ENCODE measurements at places on chromosomes 4 and X.
A peak's percentile ranks its signal among the peaks of the same experiment; 100 is the strongest.

- DNase-seq: no peak
Measured at GRCh38 chr4:180695851-180696250, 1547.4 kb upstream of the TENM3 start.

GRCh38 chr4:48588230-48589097, 98.4 kb downstream of the ZAR1 start:
- DNase-seq: no peak

GRCh38 chr4:153781717-153782416, 7.0 kb downstream of the SFRP2 start:
- DNase-seq: no peak

GRCh38 chrX:111467896-111468295, 43.5 kb upstream of the SERTM2 start:
- DNase-seq: no peak

- DNase-seq: no peak
Measured at GRCh38 chrX:119017077-119017476, 42.7 kb downstream of the LONRF3 start.

DNA sequence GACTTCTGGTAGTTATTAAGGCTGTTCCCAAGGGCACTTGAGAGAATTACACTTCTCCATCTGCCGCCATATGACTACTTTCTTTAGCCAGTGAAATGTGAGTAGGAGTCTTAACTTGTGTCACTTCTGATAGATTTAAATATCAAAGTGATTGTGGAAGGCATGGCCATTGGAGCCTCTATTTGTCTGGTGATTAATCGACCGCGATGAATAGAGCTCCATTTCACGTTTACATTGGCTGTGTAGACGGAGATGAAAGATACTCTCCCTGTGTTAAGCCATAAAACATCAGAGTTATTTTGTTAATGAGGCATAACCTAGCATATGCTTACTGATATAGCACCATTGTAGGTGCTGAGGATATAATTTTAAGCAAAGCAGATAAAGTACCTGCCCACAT, 852.4 kb downstream of the CCSER1 start:
- no peak for DNase-seq

- peak; percentile 13 for DNase-seq
Measured at GRCh38 chrX:106999002-106999975, 723 bp downstream of the MORC4 start.

GRCh38 chr4:37464373-37465128, 220.0 kb downstream of the NWD2 start:
- DNase-seq: no peak

- DNase-seq: no peak
Measured at GRCh38 chr4:113094802-113095201, 45.3 kb downstream of the ANK2 start.

GRCh38 chr4:70746179-70746839, 24.5 kb downstream of the RUFY3 start:
- DNase-seq: no peak

- DNase-seq: no peak
Measured at GRCh38 chrX:69503782-69504625, at the start of gene NALF2. NALF2 (plus strand) TSS chrX:69504326; CDS start chrX:69505283, 957 bp downstream.

DNA sequence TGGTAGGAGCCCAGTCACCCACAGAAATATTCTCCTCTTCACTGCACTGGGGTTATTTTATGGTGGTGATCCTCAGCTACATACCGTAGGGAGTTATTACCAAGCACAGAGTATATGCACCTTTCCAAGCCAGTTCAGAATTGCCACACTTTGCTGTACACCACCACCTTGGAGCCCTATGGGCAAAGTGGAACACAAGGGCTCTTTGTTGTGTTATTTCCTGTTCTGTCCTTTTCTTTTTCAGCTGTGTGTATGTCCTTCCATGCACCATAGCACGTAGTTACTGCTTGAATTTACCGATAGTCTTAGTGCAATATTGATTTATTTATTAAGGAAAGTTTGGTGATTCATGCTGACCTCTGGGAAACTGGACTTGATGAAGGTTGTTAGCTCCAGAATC, 8.3 kb downstream of the RNF128 start:
- no peak for DNase-seq

- no peak for DNase-seq
Measured at GRCh38 chr4:14768449-14768848, 233.8 kb upstream of the CPEB2 start.

DNA sequence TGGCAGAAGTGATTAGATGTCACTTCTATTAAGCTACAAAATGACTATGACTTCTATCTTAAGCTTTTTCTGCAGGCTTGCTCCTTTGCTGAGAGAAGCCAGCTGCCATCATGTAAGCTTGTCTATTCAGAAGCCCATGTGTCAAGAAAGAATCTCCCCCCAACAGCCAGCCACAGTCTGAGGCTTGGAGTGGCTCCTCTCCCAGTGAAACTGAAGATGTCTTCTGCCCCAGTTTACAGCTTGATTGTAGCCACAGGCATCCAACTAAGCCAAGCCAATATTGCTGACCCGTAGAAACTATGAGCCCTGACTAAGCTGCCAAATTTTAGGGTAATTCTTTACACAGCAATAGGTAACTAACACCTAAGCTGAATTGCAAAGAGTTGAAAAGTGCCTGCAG, 26.7 kb upstream of the SLC10A7 start:
- DNase-seq: no peak

DNA sequence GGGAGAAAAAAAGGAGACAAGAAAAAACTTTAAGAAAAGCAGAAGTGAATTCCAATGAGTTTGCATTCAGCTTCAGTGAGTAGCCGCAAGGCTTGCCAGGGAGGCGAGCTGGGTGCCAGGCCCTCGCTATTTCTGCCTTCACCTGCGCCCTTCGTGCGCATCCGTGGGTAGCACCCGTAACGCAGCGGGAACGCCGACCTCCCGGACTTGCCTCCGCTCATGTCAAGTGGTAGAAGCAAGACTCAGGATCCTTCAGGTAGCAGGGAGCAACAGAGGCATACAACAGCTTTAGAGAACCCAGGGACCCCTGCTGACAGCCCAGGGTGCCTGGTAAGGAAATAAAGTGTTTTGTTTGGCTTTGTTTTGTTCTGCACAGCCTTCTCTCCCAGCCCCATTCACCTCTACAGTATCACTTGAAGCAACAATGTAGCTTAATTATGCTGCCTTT, 140.0 kb upstream of the BCOR start:
- no peak for DNase-seq

GRCh38 chrX:114087543-114087942, 496.3 kb upstream of the HTR2C start:
- DNase-seq: no peak

DNA sequence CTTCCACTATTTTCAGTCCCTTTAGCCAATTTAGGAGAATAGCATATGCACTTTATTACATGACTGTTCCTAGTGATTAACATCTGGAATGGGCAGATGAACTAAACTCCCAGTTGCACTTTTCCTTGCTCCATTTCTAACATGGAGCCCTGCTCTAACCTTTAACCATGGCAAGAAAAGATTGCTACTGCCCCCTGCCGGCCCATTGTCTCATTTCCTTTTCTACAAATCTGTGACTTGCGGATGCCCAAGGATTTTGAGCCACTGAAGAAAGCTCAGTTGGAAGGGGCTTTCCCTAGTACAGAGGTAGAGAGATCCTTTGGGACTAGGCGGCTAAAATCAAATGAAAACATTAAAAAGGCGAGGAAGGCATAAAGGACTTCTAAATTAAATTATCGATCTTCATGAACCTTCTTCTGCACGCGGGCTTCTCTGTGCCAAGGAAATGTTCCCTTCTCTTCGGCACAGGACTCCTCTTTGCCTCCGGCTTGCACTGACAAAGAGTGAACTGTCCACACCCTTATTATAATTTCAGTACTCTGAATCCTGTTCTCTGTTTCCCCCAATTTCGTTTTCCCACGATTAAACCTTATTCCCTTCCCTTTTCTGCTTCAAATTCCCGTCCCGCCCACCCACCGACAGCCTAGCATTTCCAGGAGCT, 577 bp upstream of the GLRA2 start:
- peak; percentile 9 for DNase-seq

DNA sequence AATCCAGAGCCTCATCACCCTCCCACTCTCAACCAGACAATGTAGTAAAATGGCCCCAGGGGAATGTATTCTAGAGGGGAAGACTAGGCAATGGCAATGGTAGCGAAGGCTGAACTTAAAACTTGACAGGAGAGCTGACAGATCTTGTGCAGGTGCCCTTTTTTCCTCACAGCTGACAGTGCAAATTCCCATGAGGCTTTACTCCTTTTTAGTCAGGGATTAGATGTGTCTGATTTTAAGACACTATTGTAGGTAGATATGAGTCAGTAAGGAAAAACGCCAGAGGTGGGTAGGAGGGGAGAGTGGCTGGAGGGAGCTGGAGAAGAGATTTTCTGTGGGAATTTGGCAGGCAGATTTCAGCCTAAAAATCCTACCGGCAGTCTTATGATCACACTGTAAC, 10.7 kb downstream of the CAPN6 start:
- no peak for DNase-seq

GRCh38 chr4:59553063-59553720, 1646.9 kb upstream of the ADGRL3 start:
- no peak for DNase-seq

DNA sequence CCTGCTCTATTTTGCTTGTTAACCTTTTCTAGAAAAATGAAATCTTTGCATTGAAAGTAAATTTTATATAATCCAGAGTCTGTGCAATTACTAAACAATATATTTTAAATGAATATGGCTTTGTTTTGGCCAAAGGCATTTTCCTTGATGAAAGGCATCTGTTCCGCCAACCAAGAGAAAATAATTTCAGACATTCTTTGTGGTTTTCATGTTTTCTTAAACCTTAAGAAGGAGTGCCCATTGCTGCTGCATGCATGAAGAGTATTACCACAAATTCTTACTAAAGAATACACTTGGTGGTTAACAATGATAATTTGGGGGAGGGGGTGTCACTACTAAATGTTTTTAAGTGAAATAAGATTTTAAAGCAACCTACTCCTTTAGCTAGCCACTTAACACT, 2.7 kb upstream of the PDGFC start:
- no peak for DNase-seq

DNA sequence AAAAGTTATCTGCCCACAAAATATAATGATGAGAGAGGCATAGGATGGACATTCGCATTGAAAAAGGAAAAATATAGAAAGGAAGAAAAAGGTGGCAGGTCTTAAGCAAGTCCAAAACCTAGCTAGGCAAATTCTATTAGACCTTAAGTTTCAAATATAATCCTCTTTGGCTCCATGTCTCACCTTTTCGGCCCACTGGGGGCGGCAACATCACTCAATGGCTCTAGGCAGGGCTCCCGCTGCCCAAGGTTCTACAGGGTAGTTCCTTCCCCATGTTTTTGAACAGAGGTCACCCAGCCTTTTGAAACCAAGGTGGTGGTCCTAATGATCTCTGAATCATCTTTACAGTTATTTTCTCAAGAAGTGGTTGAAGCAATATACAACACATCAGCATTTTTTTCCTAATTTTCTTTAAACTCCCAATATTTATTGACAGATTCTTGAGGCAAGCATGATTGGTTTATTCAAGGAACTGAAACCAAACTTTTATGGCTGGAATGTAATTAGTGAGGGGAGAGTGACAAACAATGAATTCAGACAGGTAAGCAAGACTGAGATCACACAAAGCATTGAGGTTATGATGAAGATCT, 309.4 kb downstream of the ANTXR2 start:
- no peak for DNase-seq

GRCh38 chr4:176902710-176903323, 110.1 kb upstream of the VEGFC start:
- no peak for DNase-seq

DNA sequence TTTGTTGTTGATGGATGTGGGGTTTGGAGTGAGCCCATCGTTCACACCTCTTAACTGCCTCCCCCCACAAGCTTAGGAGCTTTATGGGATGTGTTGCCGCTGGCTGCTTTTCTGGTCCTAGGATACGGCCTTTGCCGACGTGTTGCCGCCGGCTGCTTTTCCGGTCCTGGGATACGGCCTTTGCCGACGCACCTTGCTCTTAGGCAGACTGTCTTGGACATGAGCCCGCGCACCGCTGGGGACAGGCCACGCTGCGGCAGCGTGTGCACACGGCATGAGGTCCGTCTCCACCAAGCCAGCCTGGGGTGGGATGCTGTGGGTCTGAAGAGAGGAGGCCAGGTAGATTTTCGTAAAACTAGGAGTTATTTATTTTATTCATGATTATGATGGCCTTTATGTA, 14.2 kb downstream of the RGS12 start:
- DNase-seq: no peak

- DNase-seq: no peak
Measured at GRCh38 chr4:164716901-164717300, 37.0 kb upstream of the SMIM31 start.

- no peak for DNase-seq
Measured at GRCh38 chr4:86759298-86759697, 89.9 kb downstream of the SLC10A6 start.

DNA sequence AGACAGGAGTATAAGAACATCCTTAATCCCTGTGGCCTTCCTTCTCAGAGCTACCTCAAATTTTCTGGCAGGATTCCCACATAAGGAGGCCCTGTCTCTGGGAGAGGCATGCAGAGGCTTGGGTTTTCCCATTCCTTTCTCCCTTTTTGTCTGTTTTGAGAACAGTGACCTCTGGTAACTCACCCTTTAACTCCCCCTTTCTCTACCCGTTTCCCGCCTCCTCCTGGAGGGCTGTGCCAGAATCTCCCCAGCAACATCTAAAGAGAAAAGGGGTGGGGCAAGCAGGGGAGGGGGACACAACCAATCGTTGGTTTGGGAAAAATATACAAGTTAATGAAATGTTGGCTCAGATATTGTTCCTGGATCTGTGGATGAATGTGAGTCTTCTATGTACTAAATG, 303.7 kb upstream of the IRS4 start:
- DNase-seq: no peak

DNA sequence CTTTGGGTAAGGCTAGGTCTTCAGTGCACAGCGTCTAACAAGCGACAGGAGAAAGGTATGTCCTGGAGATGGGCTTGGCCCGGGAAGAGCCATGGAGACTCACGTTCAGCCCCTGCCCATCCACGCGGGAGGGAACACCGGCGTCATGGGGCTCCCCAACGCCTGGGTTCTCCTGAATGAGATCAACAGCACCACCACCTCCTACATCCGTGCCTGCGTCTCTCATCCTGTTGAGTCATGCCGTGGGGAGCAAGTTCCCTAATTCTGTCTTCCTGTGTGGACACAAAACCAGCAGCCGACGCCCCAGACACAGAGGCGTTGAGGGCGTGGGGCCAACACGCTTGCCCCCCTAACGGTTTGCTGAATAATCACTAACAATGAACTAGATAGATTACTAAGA, 20.1 kb upstream of the IL3RA start:
- DNase-seq: no peak

DNA sequence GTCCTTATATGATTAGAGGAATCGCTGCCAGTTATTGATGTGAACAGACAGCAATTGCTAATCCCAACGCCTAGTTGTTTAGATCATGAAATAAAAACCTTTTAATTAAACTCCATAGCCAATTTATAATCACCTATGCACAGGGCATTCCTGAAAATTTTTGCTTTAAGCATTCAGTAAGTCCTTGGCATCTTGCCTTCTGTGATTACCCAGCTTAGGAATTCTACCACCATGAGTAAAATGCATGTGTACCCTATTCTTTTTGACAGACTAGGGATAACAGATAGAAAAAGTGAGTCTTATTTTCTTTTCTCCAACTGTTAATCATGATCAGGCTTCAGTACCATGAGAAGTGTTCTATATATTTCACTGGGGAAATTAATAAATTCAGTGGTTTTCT, 995.3 kb upstream of the GRIA3 start:
- no peak for DNase-seq
